Stimulated activated CD8-positive, alpha-beta memory T cell treated with anti-CD3 and anti-CD28 coated beads, Interleukin-7, amount 100 ng/mL, for 48 hours (primary cell): ENCODE measurements at places on chromosomes 11 and 22.

DNA sequence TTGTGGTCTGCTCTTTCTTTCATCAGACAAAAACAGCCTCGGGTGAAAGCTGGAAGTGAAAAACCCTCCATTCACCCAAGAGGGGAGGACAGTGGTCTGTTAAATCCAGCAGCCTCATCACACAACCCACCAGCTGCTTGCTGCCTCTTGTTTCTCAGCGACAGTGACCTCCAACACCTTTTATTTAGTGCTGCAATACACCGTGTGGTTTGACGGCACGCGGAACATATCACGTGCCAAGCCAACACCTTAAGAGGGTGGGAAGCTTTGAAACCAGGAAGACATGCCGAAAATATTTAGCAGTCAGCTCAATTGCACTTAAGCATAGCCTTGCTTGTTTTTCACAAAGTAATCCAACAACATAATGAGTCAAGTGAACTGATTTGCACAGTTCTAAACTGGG, 39.8 kb upstream of the POGLUT3 start:
- DNase-seq: no peak

GRCh38 chr22:17990147-17990546, 34.2 kb downstream of the MICAL3 start:
- no peak for DNase-seq

DNA sequence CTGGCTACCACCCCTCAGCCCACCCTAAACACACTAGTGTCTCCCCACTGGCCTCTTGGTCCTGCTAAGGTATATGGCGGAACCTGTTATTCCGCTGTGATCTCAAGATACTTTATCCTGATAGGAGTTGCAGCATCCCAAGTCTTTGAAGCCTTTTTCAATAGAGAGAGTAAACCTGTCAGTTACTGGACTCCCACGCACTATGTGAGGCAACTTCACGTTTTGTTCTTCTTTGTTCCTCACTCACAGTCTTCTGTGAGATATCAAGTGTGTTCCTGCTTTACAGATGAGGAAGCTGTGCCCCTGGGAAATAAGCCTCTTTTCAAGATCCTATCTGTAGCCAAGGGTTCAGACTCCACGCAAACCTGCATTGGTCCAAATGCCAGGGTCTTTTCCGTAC, 127.8 kb downstream of the MYO18B start:
- DNase-seq: no peak

DNA sequence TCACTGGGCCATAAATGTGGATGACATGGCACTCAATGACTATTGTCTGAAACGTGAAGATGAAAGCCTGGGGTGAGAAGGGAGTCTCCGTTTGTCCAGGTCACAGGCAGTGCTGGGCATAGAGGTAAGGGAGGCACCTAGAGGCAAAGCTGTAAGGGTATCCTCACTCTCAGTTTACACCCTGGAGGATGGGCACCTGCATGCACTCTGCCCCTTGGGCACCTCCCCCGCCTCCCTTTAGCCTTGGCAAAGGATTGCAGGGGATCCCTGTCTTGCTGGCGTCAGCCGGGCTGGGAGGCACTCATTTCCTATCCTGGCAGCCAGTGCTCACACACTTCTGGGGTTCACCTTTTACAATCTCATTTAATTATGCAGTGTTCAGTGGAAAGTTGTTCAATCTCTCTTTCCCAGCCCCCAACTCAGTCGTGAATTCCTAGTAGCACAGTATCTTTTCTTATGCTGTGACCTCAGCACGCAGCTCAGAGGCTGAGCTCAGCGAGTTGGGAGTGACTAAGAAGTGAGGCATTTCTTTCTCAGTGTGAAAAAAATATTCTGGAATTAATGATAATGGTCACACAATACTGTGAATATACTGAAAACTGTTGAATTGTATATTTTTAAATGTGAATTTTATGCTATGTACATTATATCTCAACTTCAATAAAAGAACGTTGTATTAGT, 866.6 kb downstream of the BRD1 start:
- no peak for DNase-seq

DNA sequence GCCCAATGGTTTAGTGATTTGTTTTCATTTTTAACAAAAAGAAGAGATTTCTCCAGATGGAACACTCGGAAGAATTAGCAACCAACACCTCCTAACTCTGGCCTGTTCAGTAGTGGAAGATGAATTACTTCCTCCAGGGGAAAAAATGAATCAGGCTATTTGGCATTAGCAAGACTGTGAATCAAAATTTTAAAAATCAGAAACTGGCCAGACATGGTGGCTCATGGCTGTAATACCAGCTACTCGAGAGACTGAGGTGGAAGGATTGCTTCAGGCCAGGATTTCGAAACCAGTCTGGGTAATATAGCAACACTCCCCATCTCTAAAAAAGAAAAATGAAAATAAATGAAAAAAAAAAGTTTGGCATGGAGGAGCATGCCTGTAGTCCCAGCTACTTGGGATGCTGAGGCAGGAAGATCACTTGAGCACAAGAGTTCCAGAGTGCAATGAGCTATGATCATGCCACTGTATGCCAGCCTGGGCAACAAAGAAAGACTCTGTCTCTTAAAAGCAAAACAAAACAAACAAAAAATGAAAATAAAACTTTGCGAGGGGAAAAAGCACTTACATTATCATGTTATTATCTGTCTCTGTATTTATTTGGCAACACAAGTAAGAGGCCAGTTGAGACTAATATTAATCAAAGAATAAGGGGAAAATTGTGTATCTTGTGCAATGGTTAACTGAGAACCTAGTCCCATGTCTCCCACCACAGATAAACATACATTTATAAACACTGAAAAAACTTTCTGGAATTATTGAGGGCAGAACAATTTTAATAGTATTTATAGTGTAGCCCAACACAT, 796.3 kb upstream of the ANO3 start:
- DNase-seq: no peak

- no peak for DNase-seq
Measured at GRCh38 chr11:123055191-123055901, 6.6 kb downstream of the HSPA8 start.

- no peak for DNase-seq
Measured at GRCh38 chr22:32219026-32219425, 14.2 kb upstream of the RFPL2 start.

- DNase-seq: no peak
Measured at GRCh38 chr11:65891219-65892136, 1.0 kb downstream of the CCDC85B start.

DNA sequence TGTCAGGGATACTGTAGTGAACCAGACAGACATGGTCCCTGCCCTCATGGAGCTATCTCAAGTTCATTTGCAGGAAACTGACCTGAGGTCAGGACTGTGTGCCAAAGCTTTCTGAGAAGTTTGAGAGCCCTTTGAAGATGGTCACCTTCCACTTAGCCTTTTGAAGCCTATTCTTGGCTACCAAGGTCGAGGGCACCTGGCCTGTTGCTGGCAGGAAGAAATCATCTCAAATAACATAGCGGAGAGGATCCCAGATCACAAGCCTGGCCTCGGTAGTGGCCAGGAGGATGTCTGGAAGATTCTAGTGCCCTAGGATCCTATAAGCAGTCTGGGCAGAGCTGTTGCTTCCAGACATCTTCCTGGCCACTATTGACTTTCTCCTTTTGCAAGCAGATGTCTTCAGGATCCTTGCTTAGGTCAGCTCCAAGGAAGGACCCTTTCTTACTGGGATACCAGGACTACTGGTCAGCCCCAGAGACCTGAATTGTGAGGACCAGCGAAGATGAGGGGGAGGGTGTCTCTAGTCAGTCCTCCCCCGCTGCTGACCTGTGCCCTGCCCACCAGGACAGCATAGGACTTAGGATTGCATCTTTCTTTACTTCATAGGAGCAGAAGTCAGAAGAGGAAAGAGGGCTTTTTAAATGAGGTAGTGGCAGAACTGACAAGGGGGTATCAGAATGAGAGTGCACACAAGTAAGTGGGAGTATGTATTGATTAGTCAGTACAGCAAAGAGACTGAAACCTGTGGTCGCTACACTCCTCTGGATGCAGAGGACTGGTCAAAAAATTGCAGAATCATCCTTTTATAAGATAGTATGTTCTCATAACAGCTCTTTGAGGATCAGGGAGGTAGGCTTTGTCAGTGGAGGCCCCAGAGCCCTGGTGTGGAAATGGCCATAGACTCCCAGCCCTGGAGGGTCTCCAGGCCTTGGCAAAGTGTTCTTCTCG, 94.8 kb downstream of the TEAD1 start:
- no peak for DNase-seq

DNA sequence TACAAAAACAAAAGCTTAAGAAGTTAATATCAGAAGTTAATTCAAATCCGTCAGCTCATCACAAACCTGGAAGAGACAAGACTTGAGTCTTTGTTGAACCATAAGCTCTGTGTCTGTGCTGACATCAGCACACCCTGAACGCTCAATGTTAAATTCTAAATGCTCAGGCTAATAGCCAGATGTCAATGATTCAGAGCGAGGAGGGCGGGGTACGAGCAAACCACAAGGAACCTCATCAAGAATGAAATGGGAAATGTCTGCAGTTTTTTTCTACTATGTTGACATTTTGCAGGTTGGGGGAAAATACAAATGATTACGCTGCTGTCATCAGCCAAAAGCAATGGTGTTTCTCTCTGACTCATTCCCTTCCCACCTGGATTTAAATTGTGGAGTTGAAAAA, 1057.2 kb downstream of the NTM start:
- no peak for DNase-seq

DNA sequence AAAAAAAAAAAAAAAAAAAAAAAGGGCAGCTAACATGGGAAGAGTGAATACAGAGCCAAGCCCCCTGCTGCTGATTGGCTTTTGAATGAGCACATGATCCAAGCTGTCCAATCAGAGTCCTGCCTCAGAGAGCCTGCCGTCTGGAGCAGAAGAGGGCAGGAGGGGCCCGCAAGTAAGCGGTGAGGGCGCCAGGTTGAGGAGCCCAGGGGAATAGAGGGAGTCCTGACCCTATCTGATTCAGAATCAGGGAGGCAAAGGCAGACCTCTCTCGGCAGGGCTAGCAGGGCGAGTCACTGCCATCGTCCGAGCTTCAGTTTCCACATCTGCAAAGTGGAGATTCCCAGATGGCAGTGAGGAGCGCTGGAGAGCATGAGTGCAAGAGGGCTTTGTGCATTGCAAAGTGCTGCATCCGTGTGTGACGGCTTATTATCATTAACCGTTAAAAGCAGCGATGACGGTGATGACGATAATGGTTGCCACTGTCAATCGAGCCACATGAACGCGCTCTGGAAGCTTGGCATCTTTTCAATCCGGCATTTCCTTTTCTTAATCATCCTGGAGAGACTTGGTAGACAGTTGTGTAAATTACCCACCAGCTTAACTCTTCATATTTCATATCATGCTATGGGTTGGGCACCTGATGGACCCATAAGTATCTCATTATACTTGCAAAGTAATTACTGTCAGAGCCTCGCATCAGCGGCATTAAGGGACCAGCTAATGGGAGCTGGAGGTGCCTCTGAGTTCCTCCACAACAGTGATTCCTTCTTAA, 68.6 kb upstream of the ATXN10 start:
- DNase-seq: no peak

DNA sequence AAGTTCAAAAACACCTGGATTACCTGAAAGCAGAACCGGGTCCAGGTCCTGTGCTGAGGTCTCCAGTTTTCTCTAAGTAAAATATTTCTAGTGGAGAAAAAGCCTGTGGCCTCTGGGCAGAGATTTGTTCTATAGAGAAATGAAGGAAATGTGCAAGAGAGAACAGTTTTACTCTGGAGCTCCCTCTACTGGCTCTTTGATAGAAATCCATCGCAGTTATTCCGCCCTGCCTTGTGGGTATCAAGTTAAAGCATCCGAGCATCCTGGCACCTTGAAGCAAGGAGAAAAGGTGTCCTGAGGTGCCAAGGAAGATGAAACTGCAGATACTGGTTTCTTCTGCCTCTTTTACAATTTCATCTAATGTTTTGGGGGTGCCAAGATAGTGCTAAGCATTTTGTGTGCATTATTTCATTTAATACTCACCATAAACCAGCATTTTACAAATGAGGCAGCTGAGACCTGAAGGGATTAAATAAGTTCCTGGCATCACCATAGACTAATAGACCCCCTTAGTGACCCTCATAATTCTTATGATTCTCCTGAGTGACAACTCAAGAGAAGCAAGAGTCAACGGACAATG, 113.1 kb upstream of the HSD17B12 start:
- DNase-seq: no peak

DNA sequence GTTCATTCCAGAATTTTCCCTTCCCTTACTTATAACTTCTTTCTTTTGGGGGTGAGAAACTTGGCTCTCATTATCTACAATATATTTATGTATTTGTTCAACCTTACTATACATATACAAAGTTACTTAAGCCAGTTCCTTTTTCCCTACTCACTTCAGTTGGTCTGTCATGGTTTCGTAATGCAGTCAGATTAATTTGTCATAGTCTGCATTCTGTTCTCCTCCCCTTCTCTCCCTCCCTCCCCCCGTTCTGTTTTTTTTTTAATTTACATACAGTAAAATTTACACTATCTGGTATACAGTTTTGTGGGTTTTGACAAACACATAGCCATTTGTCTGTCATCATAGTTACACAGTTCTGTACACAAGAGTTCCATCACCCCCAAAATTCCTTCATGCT, 71.8 kb upstream of the ADORA2A start:
- DNase-seq: no peak

- DNase-seq: no peak
Measured at GRCh38 chr11:57536947-57537619, at the start of gene SMTNL1. SMTNL1 (plus strand) TSS chr11:57537595; CDS start chr11:57542643, 5,048 bp downstream.

DNA sequence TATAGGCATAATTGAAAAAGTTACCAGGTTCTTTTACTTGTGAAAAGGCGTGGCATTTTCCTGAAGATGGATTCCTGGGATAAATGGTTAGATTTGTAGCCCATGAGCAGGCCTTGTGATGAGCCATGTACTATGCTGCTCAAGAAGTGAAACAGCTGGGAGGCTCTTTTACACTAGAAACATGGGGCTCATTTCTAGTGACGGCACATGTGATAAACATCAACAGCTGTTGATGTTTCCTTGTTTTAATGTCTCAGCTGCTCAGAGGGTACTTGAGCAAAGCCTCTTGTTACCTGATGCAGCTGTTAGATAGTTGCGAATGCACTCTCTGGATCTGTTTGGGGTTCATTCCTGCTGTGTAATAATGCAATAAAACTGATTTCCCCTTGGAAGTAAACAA, 396.8 kb downstream of the GUCY1A2 start:
- no peak for DNase-seq

DNA sequence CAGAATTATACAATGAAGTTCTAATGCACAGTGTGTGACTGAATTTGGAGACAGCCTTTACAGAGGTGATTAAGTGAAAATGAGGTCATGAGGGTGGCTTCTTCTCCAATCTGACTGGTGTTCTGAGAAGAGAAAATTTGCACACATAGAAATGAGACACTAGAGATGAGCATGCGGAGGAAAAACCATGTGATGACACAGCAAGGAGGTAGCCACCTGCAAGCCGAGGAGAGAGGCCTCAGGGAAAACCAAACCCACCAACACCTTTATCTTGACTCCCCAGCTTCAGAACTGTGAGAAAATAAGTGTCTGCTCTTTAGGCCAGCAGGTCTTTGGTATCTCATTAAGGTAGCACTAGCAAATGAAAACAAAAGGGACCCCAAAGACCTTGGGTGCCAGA, 93.2 kb downstream of the GGTLC2 start:
- no peak for DNase-seq
